Subcutaneous adipose tissue (tissue), 4 donors: ENCODE measurements at places on chromosomes 5 and 9. TPM values are rescaled to one million over a fixed set of nuclear protein-coding genes. Genes with fewer than 3 reads are reported as not detected.

The SUSD3 gene
- total RNA-seq, result 1.1 TPM

The NR2F1 gene
- 2.8 TPM for total RNA-seq

The IFNK gene
- total RNA-seq, result not detected

The NPR2 gene
- 25.8 TPM for total RNA-seq

The RAB3C gene
- total RNA-seq, result 0.51 TPM

The CORO2A gene
- 0.82 TPM for total RNA-seq

The TRUB2 gene
- total RNA-seq, result 9.9 TPM

The BTNL8 gene
- 0.34 TPM for total RNA-seq

The ACOT12 gene
- not detected for total RNA-seq

The TRIM36 gene
- 2.2 TPM for total RNA-seq

The ARHGEF28 gene
- 46.3 TPM for total RNA-seq

The FOXI1 gene
- total RNA-seq, result not detected

The PDCD1LG2 gene
- 7.3 TPM for total RNA-seq

The PCA3 gene
- 0.22 TPM for total RNA-seq

The OR1J2 gene
- total RNA-seq, result not detected

The ECSCR gene
- 10.0 TPM for total RNA-seq

The COL27A1 gene
- total RNA-seq, result 7.7 TPM

The TMEFF1 gene
- 0.22 TPM for total RNA-seq

The SLCO6A1 gene
- not detected for total RNA-seq

The NMUR2 gene
- not detected for total RNA-seq

The NR2F1-AS1 gene
- 8.6 TPM for total RNA-seq

The LCN6 gene
- 18.3 TPM for total RNA-seq

The TMEM252 gene
- not detected for total RNA-seq

The N4BP3 gene
- total RNA-seq, result 0.44 TPM

The MAMDC2 gene
- 46.0 TPM for total RNA-seq

The ADAMTS13 gene
- 2.2 TPM for total RNA-seq

The TBC1D2 gene
- total RNA-seq, result 16.6 TPM

The C9orf153 gene
- 2.0 TPM for total RNA-seq

The GARIN3 gene
- total RNA-seq, result not detected

The ZBTB26 gene
- 5.3 TPM for total RNA-seq

The SLC12A2 gene
- 31.1 TPM for total RNA-seq

The PKD2L2 gene
- not detected for total RNA-seq

The DBH gene
- not detected for total RNA-seq

The SAXO1 gene
- total RNA-seq, result not detected

The NUTM2G gene
- not detected for total RNA-seq

The PHPT1 gene
- total RNA-seq, result 56.6 TPM

The TMEM215 gene
- not detected for total RNA-seq
